Ecto neural progenitor cell (in vitro differentiated cells): ENCODE measurements at places on chromosomes 7 and 10.
A peak's percentile ranks its signal among the peaks of the same experiment; 100 is the strongest.

GRCh38 chr10:128846927-128847326 is 620.1 kb upstream of the MGMT start:
- no peak for DNase-seq

- peak; percentile 45 for DNase-seq
These were observed 60.2 kb downstream of the CALML3 start for GRCh38 chr10:5584895-5585516.

DNA sequence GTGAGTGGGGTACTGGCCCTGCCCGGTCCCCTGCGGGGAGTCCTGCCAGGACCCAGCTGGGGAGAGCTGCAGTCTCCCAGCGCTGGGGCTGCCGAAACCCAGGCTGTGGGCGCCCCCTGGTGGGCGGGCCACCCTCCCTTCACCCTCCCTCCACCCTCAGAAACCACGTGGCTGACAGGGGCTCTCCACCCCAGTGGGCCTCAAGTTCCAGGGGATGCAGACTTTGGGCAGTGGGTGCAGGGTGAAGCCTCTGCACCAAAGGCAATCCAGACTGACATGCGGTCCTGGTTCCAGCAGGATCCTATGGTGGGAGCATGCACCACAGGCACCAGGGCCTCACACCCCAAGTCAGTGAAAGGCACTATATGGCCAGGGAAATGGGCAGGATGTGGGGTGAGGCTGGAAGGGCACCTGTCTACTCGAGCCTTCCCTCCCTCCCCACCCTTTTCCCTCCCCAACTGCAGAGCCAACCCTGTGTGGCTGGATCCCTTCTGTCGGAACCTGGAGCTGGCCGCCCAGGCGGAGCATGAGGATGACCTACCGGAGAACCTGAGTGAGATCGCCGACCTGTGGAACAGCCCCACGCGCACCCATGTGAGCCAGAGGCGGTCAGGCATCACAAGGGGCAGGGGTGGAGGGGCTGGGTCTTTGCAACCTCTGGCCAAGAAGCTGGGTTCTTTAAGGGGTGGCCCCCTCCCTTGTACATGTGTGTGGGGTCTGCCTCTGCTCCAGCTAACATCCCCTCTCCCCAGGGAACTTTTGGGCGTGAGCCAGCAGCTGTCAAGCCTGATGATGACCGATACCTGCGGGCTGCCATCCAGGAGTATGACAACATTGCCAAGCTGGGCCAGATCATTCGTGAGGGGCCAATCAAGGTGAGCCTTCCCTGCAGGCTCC is 38.8 kb downstream of the PSAP start:
- DNase-seq = peak; percentile 76

DNA sequence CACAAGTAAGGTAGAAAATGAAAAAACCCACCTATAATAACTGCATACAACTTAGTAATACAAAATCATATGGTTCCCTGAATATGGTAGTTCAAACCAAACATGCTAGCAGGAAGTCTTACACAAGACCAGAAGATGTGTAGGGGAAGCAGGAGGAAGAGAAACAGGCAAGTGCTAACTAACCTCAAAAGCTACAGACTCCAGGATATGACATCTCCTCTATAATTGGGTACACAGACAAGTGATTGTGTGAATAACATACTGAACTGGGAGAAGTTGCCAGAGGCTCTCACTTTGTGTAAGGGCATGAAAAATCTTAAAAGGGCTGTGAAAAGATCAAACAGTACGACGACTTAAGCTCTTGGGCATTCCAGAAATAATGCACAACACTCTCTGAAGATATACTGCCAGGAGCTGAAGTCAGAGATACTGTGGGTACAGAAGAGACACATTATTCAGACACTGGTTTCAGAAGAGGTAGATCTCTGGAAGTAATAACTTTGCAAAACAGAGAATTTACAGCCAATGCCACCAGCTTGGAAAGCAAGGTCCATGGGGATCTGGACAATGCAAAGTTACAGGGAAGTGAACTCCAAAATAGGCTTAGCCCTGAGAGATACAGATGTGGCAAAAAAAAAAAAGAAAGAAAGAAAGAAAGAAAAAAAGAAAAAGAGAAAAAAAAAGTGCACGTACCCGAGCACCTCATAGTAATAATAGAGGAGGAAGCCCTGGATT is 767.2 kb downstream of the TNS3 start:
- DNase-seq = no peak

GRCh38 chr7:22610263-22610662 is 110.3 kb upstream of the STEAP1B start:
- no peak for DNase-seq

DNA sequence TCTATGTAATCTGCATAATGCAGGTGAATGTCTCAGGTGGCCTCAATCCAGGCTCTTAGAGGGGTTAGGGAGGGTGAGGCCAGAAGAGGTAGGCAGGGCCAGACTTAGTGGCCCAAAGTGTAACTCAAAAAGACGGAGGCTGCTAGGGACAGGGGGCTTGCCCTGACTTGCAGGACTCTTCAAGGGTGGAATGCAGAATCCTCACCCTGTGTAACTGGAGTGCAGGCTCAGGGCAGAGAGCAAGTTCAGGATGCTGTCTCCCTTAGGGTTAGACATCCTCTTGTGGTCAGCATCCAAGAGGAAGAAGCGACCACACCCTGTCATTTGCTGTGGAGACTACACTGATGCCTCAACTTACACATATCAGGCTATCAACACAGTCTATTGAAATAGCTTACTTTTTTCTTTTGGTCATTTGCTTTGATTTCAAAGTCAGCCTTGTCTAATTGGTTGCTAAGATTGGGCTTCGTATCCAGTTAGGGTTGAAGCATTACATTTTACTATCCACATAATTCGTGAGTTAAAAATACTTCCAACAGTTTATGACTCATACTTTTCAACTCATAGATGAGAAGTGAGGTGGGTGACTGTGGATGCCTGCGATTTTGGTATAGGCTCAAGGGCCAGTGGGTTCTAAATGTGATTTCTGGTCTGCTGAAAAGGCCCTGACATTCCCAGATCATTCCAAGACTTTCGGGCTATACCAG is 563.6 kb downstream of the SUGCT start:
- DNase-seq = no peak

DNA sequence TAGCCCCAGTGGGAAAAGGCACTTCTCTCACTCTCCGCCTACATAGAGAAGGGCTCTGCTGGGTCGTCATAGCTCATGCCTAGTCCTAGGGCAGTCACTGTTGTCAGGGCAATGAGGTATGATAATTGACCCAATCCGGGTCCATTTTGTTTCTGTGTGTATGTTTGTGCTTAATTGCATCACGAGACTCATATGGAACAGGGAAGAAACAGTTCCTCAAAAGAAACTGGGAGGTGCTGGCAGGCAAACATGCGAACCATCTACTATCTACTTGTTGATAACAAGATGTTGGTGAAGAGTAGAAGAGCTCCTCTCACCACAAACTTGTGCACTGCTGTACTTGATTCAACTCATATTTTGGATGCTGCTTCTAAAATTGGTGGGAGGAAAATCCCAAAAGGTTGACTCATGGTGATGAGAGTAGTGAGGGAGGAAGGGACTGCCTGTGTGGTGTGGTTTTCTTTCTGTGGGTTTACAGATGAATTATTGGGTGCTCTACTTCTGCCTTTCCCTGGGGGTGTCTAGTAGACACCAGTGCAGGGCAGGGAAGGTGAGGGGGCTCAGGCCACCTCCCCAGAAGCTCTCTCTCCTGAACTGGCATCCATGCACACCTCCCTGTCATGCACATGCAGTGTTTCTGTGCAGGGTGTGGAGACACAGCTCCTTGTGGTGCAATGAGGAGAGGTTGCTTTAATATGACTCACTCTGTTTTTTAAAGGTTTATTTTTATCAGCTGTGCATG is 29.4 kb downstream of the LSMEM1 start:
- no peak for DNase-seq

GRCh38 chr7:47453093-47454061 is 128.5 kb downstream of the TNS3 start:
- DNase-seq = no peak

GRCh38 chr7:151626422-151627115 is 106.9 kb upstream of the RHEB start:
- no peak for DNase-seq

DNA sequence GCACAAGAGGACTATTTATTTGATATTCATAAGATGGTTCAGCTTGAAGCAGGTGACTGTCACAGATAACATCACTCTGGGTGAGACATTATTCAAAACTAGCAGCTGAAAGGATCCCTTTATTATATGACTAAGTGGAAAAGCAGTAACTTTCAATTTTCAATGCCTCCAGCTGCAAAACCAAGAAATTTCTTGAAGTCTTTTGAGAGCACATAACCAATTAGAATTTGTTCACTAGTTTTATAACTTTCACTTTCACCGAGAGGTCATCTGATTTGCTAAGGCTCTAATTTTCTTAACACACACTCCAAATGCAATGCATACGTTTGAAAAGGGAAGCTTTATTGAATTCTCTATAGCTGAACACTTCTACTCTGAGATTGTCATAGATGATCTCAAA is 88.6 kb upstream of the KLF14 start:
- no peak for DNase-seq

GRCh38 chr7:73423519-73424488 is 9.8 kb upstream of the FZD9 start:
- DNase-seq = no peak

- no peak for DNase-seq
These were observed 100.2 kb downstream of the HTR5A start for GRCh38 chr7:155170331-155170730.

GRCh38 chr10:125709553-125710474 is 9.7 kb upstream of the EDRF1 start:
- no peak for DNase-seq

DNA sequence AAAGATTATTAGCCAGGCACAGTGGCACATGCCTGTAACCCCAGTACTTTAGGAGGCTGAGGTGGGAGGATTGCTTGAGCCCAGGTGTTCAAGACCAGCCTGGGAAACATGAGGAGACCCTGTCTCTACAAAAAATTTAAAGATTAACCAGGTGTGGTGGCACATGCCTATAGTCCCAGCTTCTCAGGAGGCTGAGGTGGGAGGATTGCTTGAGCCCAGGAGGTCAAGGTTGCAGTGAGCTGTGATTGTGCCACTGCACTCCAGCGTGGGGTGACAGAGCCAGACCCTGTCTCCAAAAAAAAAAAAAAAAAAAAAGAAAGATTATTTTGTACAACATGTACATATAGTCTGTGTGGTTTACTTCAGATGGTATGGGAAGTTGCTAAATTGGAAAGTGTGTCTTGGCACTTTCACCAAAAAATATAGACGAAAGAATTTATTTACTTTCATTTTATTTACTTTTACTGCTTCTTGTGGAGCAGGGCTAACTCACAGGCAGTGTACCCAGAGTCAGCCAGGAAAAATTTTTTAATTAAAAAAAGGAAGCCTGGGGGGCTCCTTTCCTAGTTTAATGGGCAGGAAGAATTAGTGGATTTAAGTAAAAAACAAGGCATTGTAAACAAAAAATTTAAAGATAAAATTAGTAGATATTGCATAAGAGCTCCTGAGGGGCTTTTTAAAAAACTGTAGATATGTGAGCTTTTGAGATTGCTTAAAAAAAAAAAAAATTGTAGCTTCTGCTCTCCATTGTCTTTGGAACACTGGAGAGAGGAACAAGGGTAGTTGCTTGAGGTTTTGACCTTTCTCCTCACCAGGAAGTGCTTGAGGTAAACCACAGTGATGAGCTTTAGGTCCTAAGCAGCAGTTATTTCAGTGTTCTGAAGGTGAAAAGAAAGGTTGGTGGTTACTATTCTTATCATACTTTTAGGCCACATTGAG is 44.6 kb upstream of the VDAC2 start:
- no peak for DNase-seq

DNA sequence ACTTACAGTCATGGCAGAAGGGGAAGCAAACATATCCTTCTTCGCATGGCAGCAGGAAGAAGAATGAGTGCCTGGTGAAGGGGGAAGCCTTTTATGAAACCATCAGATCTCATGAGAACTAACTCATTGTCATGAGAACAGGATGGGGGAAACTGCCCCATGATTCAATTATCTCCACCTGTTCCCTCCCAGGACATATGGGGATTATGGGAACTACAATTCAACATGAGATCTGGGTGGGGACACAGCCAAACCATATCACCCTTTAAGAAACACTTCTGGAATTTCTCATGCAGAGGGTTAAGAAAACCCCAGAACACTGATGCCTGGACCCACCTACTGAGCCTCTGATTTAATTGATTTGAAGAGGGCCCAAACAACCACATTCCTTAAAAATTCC is 63.3 kb upstream of the DNAJB12 start:
- no peak for DNase-seq

GRCh38 chr7:109282726-109283125 is 713.1 kb downstream of the DNAJB9 start:
- no peak for DNase-seq

- DNase-seq = no peak
These were observed 9.0 kb downstream of the ADGRA1 start for GRCh38 chr10:133096616-133097269.

GRCh38 chr10:123402656-123403055 is 248.5 kb downstream of the BUB3 start:
- no peak for DNase-seq

DNA sequence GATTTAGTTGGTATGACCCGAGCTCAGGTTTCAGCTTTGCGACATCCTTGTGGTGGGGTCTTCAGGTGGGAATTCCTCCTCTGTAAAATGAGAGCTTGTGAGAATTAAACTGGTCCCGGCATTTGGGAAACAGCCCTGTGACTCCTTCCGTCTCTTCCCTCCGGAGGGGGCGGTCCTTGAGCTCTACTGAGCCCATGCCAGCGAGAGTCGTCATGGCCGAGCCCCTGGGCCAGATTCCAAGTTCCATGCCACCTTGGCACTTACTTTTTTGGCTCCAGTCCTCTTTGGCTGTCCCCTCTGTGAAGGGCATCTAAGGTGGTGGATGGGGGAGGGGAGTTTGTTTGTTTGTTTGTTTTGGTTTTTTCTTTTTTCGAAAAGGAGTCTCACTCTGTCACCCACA is 47.6 kb downstream of the GTF2IRD1 start:
- no peak for DNase-seq

- no peak for DNase-seq
These were observed 3.1 kb upstream of the STK32C start for GRCh38 chr10:132310701-132311337.

- DNase-seq = no peak
These were observed 101.1 kb upstream of the RET start for GRCh38 chr10:42975558-42976340.

DNA sequence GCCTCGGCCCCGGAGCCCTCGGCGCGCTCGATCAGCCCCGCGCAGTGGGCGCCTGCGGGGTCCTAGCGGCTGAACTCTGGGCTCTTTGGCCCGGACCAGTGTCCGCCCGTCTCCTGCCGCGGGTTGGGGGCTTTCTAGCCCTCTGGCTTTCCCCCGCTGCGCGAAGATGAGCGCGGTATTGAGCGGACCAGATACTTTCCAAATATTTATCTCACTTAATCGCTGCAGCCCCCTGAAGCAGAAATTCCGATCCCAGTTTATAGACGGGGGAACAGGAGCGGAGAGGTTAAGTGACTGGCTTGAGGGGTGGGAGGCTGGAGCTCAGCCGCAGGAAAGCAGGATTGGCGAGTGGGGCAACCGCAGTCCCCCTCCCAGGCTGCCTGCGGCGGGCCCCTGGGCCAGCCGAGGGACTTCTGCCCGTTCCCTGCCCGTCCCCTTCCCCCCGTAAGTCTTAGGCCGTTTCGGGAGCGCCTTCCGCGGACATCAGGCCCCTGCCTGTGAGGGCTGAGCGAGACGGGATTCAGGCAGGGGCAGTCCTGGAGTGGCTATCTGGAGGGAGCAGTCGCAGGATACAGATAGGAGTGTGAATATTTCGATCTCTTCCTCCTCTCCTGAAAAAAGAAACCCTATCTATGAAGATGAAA is 565 bp downstream of the STRIP2 start:
- DNase-seq = peak; percentile 64

GRCh38 chr7:104179178-104179577 is 28.6 kb downstream of the ORC5 start:
- no peak for DNase-seq
